ENCODE measurements at places on chromosomes 7 and 10.

DNA sequence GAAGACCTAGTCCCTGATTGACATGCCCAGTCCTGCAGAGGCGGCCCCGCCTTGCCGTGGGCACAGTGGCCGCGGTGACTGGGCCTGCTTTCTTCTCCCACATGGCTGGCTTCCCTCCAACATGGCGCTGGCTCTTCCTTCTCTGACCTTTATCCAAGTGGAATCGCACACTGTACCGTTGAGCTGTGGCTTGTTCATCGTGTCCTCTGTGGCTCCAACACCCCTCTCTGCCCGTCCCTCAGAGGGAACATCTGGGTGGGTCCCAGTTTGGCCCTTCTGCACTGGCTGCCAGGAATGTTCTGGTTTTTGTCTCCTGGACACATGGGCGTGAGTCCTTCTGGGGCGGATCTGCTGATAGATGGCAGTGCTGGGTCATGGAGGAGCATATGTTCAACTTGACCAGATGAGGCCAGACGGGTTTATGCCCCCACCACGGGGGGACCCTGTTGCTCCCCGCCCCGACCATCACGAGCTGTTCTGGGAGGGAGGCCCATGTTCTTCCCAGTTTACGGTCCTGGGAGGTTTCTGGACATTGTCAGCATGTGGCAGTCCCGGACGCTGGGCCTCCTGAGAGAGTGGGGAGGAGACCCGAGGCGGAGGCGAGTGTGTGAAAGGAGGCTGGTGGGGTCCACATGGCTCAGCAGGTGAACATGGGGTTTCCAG lies 63.5 kb downstream of the LHPP start:
- H3K27me3 ChIP-seq, result no peaks in the 10 kb centered on the region
- no peak overlapping the region for H3K27ac ChIP-seq
- no peak overlapping the region for H3K4me3 ChIP-seq
- H3K36me3 ChIP-seq, result peaks cover 3% of the 10 kb centered on the region
- DNase-seq, result no peak

GRCh38 chr7:130721486-130722277 lies 12.3 kb downstream of the KLF14 start:
- no peaks in the 10 kb centered on the region for H3K27me3 ChIP-seq
- H3K4me1 ChIP-seq, result no peaks in the 10 kb centered on the region
- H3K36me3 ChIP-seq, result no peaks in the 10 kb centered on the region
- no peak overlapping the region for H3K27ac ChIP-seq
- no peak overlapping the region for H3K4me3 ChIP-seq

GRCh38 chr7:117066668-117067067 lies 113.4 kb downstream of the ST7 start:
- no peaks in the 10 kb centered on the region for H3K27me3 ChIP-seq
- DNase-seq, result no peak
- no peak overlapping the region for H3K27ac ChIP-seq
- peaks cover 4% of the 10 kb centered on the region for H3K4me1 ChIP-seq
- H3K4me3 ChIP-seq, result no peak overlapping the region

GRCh38 chr10:82150123-82150900 lies 275.3 kb downstream of the NRG3 start:
- H3K27me3 ChIP-seq, result no peaks in the 10 kb centered on the region
- no peaks in the 10 kb centered on the region for H3K4me1 ChIP-seq
- H3K36me3 ChIP-seq, result no peaks in the 10 kb centered on the region
- no peak overlapping the region for H3K4me3 ChIP-seq

DNA sequence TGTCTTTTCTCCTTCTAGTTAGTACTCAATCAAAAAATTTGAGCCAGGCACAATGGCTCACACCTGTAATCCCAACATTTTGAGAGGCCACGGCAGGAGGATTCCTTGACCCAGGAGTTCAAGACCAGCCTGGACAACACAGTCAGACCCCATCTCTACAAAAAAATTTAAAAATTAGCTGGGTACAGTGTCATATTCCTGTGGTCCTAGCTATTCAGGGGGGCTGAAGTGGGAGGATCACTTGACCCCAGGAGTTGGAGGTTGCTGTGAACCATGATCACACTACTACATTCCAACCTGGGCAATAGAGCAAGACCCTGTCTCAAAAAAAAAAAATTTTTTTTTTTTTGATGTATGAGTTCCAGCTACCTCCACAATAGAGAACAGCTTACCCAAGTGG lies 57.8 kb downstream of the SKIDA1 start:
- no peaks in the 10 kb centered on the region for H3K4me1 ChIP-seq
- H3K27ac ChIP-seq, result no peak overlapping the region
- no peak for DNase-seq
- no peak overlapping the region for H3K4me3 ChIP-seq
- H3K36me3 ChIP-seq, result no peaks in the 10 kb centered on the region

- H3K27ac ChIP-seq, result no peak overlapping the region
- H3K4me3 ChIP-seq, result no peak overlapping the region
- no peak for DNase-seq
- H3K36me3 ChIP-seq, result no peaks in the 10 kb centered on the region
- H3K4me1 ChIP-seq, result no peaks in the 10 kb centered on the region
Observed at GRCh38 chr7:101285171-101285570, 36.4 kb downstream of the IFT22 start.

DNA sequence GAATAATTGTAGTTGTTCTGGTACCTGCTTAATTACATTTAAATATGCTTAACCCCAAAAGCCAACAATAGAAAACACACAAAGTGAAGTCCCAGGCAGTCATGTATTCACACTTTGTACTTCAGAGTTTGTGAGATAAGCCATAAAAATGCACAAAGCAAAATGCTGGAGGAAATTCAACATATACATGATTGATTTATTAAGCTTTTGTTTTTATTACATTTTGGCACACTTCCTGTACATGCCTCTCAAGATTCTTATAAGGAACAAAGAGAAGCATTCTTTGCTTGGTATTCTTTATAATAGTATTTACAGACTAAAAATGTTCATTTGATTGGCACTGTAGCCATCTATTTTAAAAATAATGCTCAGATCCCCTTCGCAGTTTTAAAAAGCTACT lies 107.7 kb upstream of the ANK3 start:
- H3K4me1 ChIP-seq, result no peaks in the 10 kb centered on the region
- no peak for DNase-seq
- no peak overlapping the region for H3K27ac ChIP-seq
- no peak overlapping the region for H3K4me3 ChIP-seq
- H3K27me3 ChIP-seq, result no peaks in the 10 kb centered on the region

- peak; percentile 82 for DNase-seq
- H3K4me1 ChIP-seq, result 0 out of 2 replicates have a peak, but pooled peaks cover 3% of the 10 kb centered on the region
- no peak overlapping the region for H3K4me3 ChIP-seq
- no peaks in the 10 kb centered on the region for H3K36me3 ChIP-seq
- no peak overlapping the region for H3K27ac ChIP-seq
- H3K27me3 ChIP-seq, result no peaks in the 10 kb centered on the region
Observed at GRCh38 chr10:16950656-16951601, 133.7 kb upstream of the RSU1 start.

- H3K27ac ChIP-seq, result no peak overlapping the region
- H3K4me3 ChIP-seq, result no peak overlapping the region
- no peak for DNase-seq
- H3K4me1 ChIP-seq, result no peaks in the 10 kb centered on the region
- no peaks in the 10 kb centered on the region for H3K27me3 ChIP-seq
Observed at GRCh38 chr10:24618401-24618800, 105.3 kb downstream of the ARHGAP21 start.

- no peaks in the 10 kb centered on the region for H3K36me3 ChIP-seq
- H3K4me3 ChIP-seq, result no peak overlapping the region
- H3K27me3 ChIP-seq, result no peaks in the 10 kb centered on the region
- DNase-seq, result peak; percentile 39
- no peak overlapping the region for H3K27ac ChIP-seq
Observed at GRCh38 chr10:19811540-19811939, 4.7 kb upstream of the PLXDC2 start.

GRCh38 chr7:130912862-130913638 lies 179.0 kb upstream of the KLF14 start:
- DNase-seq, result no peak
- H3K27me3 ChIP-seq, result no peaks in the 10 kb centered on the region
- H3K4me3 ChIP-seq, result no peak overlapping the region
- no peak overlapping the region for H3K27ac ChIP-seq
- no peaks in the 10 kb centered on the region for H3K36me3 ChIP-seq
- H3K4me1 ChIP-seq, result peaks cover 30% of the 10 kb centered on the region

DNA sequence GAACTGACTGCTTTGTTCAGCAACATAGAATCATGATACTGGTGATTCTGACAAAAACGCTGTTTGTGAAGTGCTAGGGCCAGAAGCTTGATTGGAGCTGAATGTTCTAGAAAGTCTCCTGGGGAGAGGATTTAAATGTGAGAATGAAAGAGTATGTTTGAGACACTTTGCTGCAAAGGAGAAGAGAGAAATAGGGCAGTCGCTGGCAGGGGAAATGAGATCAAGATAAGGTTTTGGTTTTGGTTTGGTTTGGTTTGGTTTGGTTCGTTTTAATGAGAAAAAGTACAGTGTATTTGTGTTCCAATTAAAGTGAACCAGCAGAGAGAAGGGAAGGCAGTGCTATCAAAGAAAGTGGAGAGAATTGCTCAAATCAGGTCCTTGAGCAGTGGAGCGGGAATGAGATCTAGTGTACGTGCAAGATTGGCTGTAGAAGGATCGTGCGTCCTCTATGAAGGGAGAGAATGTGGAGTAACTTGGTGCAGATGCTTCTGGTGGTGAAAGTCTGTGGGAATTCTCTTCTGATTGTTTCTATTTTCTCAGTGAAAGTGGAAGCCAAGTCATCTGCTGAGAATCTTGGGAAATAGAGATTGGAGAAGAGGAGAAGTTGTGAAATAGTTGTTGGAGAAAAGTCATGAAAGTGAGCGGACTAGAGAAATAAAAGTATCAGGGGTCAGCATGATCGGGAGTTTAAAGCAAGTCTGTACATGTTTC lies 270.5 kb downstream of the CCDC3 start:
- DNase-seq, result no peak
- no peaks in the 10 kb centered on the region for H3K27me3 ChIP-seq
- H3K4me1 ChIP-seq, result 0 out of 2 replicates have a peak, but pooled peaks cover 2% of the 10 kb centered on the region
- H3K27ac ChIP-seq, result no peak overlapping the region
- no peak overlapping the region for H3K4me3 ChIP-seq

- no peak for DNase-seq
- no peak overlapping the region for H3K27ac ChIP-seq
- H3K4me1 ChIP-seq, result no peaks in the 10 kb centered on the region
- H3K27me3 ChIP-seq, result no peaks in the 10 kb centered on the region
Observed at GRCh38 chr10:17497446-17498030, 43.1 kb upstream of the ST8SIA6 start.

DNA sequence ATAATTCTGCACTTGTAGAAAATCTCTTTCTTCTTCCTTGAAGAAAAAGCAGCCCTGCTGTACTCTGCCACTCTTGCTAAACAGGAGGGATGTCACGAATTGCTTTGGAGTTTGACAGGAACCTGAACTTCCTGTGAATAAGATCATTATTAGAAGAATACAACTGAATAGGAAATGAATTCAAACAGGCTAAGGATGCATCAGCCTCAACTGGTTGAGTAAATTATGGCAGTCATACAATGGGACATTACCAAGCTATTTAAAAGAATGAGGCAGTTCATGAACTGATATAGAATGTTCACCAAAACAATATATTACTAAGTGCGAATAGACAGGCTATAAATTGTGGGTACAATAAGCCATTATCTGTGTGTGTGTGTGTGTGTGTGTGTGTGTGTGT lies 97.1 kb upstream of the DOCK1 start:
- no peaks in the 10 kb centered on the region for H3K36me3 ChIP-seq
- H3K27ac ChIP-seq, result no peak overlapping the region
- no peak overlapping the region for H3K4me3 ChIP-seq
- H3K27me3 ChIP-seq, result no peaks in the 10 kb centered on the region
- no peak for DNase-seq

- H3K4me3 ChIP-seq, result no peak overlapping the region
- no peaks in the 10 kb centered on the region for H3K36me3 ChIP-seq
- no peaks in the 10 kb centered on the region for H3K27me3 ChIP-seq
Observed at GRCh38 chr7:107441581-107442422, 28.1 kb upstream of the GPR22 start.

- peaks cover 12% of the 10 kb centered on the region for H3K36me3 ChIP-seq
- H3K27ac ChIP-seq, result no peak overlapping the region
- no peak for DNase-seq
- no peak overlapping the region for H3K4me3 ChIP-seq
- no peaks in the 10 kb centered on the region for H3K4me1 ChIP-seq
Observed at GRCh38 chr10:71984809-71985388, 20.7 kb downstream of the CHST3 start.

GRCh38 chr10:116121640-116122525 lies 151.1 kb downstream of the GFRA1 start:
- DNase-seq, result no peak
- H3K4me3 ChIP-seq, result no peak overlapping the region
- H3K27ac ChIP-seq, result no peak overlapping the region

GRCh38 chr7:5408777-5409176 lies 14.9 kb downstream of the TNRC18 start:
- H3K27ac ChIP-seq, result no peak overlapping the region
- H3K4me3 ChIP-seq, result no peak overlapping the region
- no peak for DNase-seq
- peaks cover 6% of the 10 kb centered on the region for H3K27me3 ChIP-seq

DNA sequence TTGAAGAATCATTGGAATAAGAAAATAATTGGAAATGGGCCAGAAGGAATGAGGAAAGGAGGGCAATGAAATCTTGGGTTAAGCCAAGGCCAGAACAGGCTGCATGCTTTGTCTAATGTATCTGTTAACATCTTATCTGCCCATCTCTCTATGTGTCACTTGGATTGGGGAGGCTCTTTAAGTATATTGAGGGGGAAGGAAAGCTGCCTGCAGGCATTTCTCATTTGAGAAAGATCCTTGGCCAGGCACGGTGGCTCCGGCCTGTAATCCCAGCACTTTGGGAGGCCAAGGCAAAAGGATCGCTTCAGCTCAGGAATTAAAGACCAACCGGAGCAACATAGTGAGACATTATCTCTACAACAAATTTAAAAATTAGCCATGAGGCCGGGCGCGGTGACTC lies 14.3 kb downstream of the PCBD1 start:
- H3K36me3 ChIP-seq, result peaks cover 26% of the 10 kb centered on the region
- no peak overlapping the region for H3K4me3 ChIP-seq
- H3K4me1 ChIP-seq, result no peaks in the 10 kb centered on the region

GRCh38 chr7:4683043-4683883 lies 1.2 kb downstream of the FOXK1 start:
- no peaks in the 10 kb centered on the region for H3K4me1 ChIP-seq
- no peak for DNase-seq
- peaks cover 8% of the 10 kb centered on the region for H3K27me3 ChIP-seq
- no peak overlapping the region for H3K27ac ChIP-seq

All from H9 (cell line).